ENCODE measurements at places on chromosomes 7 and 10.

DNA sequence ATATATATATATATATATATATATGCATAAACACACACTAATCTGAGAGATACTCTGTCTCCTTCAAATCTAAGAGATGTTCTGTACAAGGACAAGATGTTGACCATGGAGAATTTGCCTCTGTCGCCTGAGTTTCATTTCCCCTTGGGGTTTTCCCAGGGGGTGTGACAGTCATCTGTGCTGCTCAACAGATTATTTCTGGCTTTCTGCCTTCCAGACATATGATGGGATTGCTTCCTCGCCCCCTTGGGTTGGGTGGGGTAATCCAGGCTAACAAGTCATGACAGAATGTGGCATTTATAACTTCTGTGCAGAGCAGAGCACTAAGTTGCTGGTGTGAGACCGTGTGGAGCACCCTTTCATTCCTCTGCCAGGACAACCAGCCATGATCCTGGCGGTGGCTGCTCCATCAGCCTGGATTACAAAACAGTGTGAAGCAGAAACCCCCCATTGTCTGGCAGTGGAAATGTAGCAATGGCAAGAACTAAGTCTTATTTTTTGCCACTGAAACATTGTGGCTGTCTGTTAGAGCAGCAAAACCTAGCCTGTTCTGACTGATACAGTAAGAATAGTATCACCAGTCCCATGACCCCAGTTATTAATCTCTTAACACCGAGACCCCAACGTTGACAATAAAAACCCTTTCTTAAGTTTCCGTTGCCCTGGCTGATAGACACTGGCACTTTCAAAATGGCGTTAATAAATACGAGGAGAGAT lies 13.7 kb upstream of the USP6NL start:
- DNase-seq, result no peak

- DNase-seq, result no peak
Measured at GRCh38 chr7:129616530-129616929, 5.0 kb downstream of the NRF1 start.

DNA sequence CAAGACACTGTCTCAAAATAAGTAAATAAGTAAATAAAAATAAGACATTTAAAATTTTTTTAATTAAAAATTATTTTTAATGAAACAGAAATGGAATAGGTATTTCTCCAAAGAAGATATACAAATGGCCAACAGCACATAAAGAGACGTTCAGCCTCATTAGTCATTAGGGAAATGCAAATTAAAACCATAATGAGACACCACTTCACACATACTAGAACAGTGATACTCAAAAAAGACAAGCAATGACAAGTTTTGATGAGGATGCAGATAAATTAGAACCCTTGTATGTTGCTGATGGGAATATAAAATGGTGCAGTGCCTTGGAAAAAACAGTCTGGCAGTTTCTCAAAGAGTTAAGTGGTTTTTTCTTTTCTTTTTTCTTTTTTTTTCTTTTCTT lies 26.5 kb upstream of the C10orf67 start:
- no peak for DNase-seq

DNA sequence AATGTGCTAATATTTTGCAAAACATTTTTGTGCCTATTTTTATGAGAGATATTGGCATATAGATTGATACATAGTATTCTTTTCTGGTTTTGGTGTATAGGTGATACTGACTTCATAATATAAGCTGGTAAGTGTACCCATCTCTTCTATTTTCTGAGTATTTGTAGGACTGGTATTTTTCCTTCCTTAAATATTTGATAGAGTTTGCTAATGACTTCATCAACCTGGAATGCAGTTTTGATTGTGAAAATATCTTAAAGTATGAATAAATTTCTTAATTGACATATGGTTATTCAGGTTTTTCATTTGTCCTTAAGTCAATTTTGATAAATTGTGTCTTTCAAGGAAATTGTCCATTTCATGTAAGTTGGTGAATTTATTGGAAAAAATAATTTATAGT lies 6.1 kb upstream of the SCRN1 start:
- DNase-seq, result no peak

- no peak for DNase-seq
Measured at GRCh38 chr7:137685433-137686164, 161.2 kb downstream of the DGKI start.
